Uterine smooth muscle cell (primary cell): ENCODE measurements at places on chromosomes 3 and 15. TPM values are rescaled to one million over a fixed set of nuclear protein-coding genes. Genes with fewer than 3 reads are reported as not detected.

Gene GOLGA6L7
- not detected in 2 replicates for total RNA-seq

Gene SAMD7
- total RNA-seq = not detected in 2 replicates

Gene KATNBL1
- total RNA-seq = 64.0 and 79.2 TPM in 2 replicates

Gene SLC6A6
- 22.6 and 30.5 TPM in 2 replicates for total RNA-seq

Gene GOLGA6A
- total RNA-seq = under 0.01 TPM in 1 of 2 replicates, not detected in the other

Gene CIB2
- total RNA-seq = 1.2 and 3.6 TPM in 2 replicates

Gene CCK
- 0.62 and 1.1 TPM in 2 replicates for total RNA-seq
